ENCODE measurements at places on chromosomes 16 and 17. TPM values are rescaled to one million over a fixed set of nuclear protein-coding genes. Genes with fewer than 3 reads are reported as not detected.

SPATA32 gene
- total RNA-seq: not detected

CHAD gene
- total RNA-seq: not detected

DHRS7C gene
- total RNA-seq: not detected

GAS7 gene
- total RNA-seq: 8.5 TPM

HIC1 gene
- total RNA-seq: 22.1 TPM

CLTC gene
- 208 TPM for total RNA-seq
